ENCODE measurements at places on chromosomes 4 and X.

DNA sequence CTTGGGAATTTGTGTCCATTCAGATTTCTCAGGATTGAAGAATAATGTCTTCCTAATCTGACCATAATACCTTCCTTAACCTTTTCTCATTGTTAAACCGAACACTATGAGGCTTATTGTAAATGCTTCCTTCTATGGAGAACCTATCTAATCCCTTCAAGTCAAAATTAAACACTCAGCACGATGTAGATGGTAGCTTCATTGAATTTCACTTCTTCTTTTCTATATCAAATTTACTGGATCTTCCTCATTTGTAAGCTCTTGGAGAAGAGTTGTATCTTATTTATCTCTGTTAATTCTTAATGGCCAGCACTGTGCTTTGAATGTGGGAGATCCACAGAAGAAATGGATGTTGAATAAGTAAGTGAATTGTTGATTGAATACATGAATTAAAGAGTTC lies 109.0 kb upstream of the RAPGEF2 start:
- no peak for DNase-seq

DNA sequence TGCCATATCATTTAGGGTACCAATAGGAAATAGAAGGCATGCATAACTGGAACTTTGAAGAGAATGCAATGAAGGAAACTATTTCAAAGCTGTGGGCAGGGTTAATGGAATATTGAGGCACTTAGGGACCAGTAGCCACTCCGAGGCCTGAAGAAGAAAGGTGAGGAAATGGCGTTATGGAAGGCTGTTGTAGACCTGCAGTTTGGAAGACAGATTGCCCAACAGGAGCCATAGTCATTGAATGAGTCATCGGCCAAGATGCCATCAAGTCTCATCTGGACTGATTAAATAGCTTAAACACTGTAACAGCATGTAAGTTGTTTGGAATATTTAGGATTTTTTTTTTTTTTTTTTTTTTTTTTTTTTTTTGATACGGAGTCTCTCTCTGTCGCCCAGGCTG lies 11.6 kb downstream of the CXCL13 start:
- no peak for DNase-seq

- DNase-seq: no peak
These were observed 7.6 kb downstream of the MED14 start for GRCh38 chrX:40727581-40728252.

GRCh38 chr4:82480771-82481505 lies 50.5 kb downstream of the ENOPH1 start:
- DNase-seq: no peak

DNA sequence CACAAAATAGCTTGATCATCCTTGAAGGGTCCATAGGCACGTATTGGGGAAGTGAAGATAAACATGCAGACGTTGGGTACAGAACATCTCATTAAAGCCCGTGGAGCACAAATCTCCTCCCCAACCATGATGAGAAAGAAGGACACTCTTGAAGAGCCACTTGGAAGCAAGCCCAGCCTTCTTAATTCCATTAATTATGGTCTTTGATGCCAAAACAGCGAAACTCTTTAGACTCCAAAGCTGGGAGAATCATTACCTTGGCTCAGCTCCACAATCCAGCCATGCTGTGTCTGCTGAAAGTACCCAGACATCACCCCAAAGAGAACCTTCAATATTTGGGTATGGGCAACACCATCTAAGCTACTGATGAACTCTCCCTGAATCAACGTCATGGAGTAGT lies 169.0 kb upstream of the MBNL3 start:
- DNase-seq: no peak

All from left hindlimb (tissue), 1 donor.